ENCODE measurements at places on chromosomes 6 and 20.

DNA sequence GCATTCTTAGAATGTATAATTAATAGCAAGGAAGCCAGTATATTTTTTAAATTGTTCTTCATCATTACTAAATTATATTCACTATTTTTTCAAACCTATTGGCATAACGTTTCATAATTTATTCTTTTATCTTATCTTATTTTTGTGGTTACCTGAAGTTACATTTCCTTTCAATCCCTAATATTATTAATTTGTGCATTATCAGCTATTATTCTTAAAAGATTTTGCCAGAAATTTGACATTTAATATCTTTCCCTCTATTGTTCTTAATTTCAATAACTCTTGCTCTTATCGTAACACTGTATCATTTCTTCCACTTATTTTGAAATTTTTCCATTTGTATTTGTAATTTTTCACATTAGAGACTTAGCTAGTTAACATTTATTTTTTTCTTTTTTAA is 18.4 kb downstream of the OR14J1 start:
- DNase-seq, result no peak

- DNase-seq, result peak; percentile 67
Measured at GRCh38 chr6:2127484-2127911, 117.9 kb downstream of the GMDS start.

GRCh38 chr6:593139-593906 is 63.6 kb downstream of the HUS1B start:
- peak; percentile 80 for DNase-seq

DNA sequence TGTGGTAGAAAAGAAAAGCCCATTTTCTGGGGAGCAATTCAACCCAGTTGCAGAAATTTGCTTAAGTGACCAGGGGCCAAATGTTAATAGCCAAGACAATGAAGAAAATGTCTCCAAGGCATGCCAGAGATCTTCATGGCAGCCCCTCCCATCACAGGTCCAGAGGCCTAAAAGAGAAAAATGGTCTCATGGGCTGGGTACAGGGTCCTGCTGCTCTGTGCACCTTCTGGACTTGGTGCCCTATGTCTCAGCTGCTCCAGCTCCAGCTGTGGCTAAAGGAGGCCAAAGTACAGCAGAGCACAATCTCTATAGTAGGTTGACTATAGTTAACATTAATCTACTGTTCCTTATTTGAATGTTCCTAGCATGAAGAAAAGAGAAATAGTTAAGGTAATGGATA is 44.7 kb downstream of the FRK start:
- no peak for DNase-seq

GRCh38 chr6:50091641-50092040 is 41.9 kb upstream of the DEFB112 start:
- DNase-seq, result no peak

- no peak for DNase-seq
Measured at GRCh38 chr6:32974541-32975308, 6.3 kb downstream of the BRD2 start.

DNA sequence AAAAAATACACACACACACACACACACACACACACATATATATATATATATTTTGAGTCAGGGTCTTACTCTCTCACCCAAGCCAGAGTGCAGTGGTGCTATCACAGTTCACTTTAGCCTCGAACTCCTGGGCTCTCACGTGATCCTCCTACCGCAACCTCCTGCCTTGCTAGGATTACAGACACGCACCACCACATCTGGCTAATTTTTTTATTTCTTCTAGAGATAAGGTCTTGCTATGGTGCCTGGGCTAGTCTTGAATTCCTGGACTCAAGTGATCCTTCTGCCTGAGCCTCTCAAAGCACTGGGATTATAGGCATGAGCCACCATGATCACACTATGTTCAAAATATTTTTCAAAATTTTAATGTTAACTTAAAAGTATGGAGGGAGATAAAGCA is 43.5 kb downstream of the NUP153 start:
- no peak for DNase-seq

DNA sequence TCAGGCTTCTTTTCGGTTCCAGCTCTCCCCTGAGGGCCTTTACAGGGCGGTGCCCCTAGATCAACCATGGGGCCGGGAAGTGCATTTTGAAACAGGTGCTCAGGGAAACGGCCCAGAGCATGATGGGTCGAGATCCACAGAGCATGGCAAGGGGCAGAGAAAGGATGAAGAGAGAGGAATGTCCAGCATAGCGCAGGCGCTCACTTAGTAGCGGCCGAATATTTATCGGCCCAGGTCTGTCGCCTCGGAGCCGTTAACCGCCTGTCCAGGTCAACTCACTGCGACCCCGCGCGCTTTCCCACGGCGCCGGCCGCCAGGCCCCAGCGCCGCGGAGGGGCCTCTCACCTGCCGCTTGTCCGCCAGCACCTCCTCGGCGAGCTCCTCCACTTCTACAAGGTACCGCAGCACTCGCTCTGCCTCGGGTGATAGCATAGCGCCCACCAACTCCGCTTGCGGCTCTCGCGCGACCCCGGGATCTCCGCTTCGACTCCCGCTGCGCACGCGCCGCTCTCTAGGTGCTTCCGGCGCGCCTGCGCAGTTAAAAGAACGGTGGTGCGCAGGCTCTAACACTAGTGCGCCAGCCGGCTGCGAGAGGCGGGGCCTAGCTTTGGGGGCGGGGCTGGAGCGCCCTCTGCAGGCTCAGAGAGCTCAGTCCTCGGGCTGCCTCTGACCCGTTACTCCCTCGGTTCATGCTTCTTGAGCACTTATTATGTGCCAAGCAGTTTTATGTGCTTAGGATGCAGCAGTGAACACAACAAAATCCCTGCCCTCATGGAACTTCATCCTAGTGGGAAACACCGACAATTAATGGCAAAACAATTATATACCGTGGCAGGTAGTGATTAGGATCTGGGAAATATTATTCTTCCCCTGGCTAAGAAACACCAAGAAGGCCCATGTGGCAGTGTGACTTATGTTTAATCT is at the start of gene PDRG1:
TSS of gene PDRG1 (minus strand) at position 517 of the 924 bp plus-strand sequence. CDS start at position 432, 85 bp downstream.
- DNase-seq, result peak; percentile 99

- DNase-seq, result no peak
Measured at GRCh38 chr6:53250176-53251032, 98.3 kb downstream of the ELOVL5 start.

- no peak for DNase-seq
Measured at GRCh38 chr20:57622201-57622570, 2.0 kb upstream of the ZBP1 start.

- peak; percentile 66 for DNase-seq
Measured at GRCh38 chr6:28980852-28981430, 24.2 kb downstream of the ZNF311 start.

GRCh38 chr20:50220093-50220893 is 29.7 kb downstream of the CEBPB start:
- DNase-seq, result no peak

DNA sequence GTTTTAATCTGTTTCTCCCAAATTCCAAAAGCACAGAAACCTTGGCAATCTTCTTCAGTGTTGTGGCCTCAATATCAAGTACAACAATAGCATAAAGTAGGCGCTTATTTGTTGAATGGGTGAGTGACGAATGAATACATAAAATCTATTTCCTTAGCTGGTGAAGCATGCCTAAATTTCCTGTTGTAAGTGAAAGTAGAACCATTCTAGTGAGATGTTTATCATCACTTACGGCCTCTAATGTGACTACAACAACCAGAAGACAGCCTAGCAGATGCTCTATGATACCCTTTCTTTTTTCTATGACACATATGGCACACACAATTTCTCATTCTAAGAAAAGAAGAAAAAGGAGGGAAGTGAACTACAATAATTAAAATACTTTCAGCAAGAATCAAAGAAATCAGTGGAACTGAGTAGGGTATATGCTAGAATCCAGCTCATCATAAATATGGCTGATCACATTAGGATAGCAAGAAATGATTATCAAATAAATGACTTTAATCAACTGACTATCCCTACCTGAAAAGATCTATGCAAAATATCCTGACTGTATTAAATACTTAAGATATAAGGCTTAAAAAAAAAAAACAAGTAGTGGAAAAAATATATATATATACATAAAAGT is 67.4 kb downstream of the BTBD9 start:
- DNase-seq, result no peak

- no peak for DNase-seq
Measured at GRCh38 chr20:62797671-62798532, 1.6 kb downstream of the MRGBP start.

DNA sequence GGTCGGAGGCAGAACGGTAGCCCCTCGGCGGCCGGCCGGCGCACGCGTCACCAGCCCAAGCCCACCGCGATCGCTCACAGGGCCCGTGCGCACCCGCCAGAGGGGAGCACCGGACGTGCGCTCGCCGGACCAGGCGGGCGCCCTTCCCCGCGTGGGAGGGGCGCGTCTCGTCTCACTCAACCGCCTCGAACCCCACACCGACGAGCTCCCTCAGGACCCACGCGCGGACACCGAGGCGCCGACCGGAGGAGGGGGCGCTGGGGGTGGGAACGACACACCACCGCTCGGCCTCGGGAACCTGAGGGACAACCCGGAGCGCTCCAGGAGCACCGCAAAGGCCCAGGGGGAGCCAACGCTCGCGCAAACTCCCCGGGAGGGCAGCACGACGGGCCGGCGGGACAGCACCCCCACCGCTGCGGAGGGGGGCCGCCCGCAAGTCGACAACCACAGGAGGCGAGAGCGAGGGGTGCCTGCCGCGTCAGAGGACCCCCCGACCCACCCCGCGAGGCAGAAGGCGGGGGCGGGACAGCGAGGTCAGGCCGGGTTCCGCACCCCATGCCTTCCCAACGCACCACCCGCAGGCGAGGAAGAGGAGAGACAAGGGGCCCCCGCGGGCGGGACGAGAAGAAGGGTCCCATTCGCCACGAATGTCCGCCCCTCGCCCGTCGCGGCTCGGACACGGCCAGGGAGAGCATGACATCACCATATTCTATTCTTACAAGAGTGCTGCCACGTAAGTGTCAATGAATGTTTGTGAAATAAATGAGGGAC is 512.7 kb upstream of the ZNF337 start:
- peak; percentile 25 for DNase-seq

DNA sequence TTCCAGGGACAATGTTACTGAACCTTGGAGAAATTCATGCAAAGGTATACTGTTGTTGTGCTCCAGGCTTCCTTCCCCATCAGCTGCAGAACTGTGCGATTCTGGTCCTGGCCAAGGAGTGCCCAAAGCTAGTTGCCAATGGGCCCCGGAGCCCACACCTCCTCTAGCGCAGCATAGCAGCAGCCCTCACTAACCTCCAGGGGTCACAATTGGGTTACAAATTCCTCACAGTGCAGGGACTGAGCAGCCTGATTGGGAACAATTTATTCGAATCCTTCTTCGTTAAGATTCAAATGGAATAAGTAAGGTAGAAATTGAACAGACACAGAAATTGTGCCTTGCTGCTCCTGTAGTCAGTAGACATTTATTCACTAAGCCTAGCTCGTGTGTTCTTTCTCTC is 284.9 kb downstream of the PRKN start:
- DNase-seq, result no peak

GRCh38 chr6:134706153-134706552 is 243.7 kb downstream of the ALDH8A1 start:
- DNase-seq, result no peak

DNA sequence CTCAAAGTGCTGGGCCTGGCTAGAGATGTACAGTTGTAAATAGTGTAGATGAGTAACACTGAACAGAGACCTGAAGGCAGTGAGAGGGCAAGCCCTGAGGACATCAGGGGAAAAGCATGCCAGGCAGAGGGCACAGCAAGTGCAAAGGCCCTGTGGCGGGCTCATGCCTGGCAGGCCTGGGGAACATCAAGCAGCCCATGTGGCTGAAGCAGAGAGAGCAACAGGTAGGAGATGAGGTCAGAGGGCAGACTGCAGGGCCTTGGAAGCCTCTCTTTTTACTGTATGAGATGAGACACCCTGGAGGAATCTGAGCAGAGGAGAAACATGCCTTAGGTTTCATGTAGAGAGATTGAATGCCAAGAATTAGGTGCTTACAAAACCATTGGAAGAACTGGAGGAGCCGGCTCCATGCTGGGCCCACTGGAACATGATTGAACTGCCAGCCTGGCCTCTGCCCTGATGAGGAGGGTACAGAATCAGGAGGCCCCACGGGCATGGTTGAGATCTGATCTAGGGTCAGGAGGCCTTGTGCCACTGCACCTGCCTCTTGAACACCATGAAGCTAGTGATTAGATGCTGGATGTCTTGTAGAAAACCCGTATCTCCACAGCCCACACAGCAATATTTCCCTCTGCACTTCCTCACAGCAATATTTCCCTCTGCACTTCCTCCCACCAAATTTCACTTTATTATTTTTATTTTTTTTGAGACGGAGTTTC is 5.9 kb upstream of the HMGA1 start:
- no peak for DNase-seq

DNA sequence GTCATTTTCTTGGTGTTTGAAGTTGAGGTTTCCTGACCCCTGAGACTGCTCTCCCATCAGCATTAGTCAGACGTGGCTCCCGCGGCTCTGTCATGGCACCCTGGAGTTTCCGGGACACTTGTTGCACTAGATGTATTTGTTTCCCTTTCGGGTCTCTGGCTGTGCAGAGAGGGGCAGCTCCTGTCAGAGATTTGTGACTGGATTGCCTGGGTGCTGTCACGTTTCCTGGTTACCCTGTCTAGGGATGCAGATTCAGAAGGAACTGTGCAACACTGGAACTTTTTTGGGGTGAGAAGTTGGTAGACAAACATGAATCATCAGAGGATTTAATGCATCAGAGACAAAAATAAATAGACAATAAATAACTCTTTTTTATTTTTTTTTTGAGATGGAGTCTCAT is 431.8 kb upstream of the MAN1A1 start:
- DNase-seq, result no peak

GRCh38 chr6:139812939-139813338 is 438.5 kb upstream of the CITED2 start:
- DNase-seq, result no peak

- peak; percentile 35 for DNase-seq
Measured at GRCh38 chr6:40845553-40845952, 193.5 kb downstream of the UNC5CL start.

DNA sequence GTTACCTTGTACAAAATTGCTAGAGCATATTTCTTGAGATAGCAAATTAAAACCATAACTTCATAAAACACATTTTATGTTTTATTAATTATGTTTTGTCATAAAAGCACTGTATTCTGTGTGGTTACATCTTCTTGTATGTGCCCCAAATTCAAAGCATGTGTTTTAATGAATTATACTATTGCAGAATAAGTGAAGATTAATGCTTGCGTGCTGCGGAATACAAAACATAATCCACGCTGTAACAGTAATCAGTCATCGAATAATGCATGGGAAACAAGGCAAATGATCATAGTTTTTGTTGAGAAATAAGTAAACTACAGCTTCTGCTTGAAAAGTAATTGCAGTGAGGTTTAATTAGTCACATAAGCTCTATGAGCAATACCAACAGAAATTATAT is 459.2 kb upstream of the SOX4 start:
- no peak for DNase-seq

DNA sequence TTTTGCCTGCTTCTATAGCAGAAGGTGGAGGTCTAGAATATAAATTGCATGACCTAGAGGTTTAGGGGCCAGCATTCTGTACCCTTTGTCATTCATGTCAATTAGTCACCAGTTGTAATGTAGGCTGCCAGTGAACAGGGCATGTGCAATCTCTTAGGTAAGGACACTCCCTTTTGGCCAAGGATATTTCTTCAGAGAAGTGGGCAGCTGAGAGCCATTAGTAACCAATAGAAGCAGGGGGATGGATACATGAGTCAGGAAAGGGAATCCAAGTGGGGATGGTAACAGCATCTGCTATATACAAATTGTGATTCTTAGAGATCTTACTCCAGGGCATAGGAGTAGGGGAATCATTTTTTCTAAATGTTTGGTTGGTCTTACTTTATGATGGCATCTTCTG is 494.2 kb upstream of the JAG1 start:
- DNase-seq, result no peak

Measured in stimulated activated CD8-positive, alpha-beta memory T cell treated with anti-CD3 and anti-CD28 coated beads, Interleukin-4, amount 100 ng/mL, for 48 hours (primary cell).